Stimulated activated naive CD4-positive, alpha-beta T cell treated with Interleukin-2 at 50 U/mL for 16 hours (primary cell): ENCODE measurements at places on chromosomes 3 and 15.
A peak's percentile ranks its signal among the peaks of the same experiment; 100 is the strongest.

GRCh38 chr3:112437146-112438022 lies 61.9 kb downstream of the BTLA start:
- no peak for DNase-seq

GRCh38 chr15:64476550-64476949 lies 16.2 kb downstream of the ZNF609 start:
- DNase-seq = no peak

GRCh38 chr15:79475306-79475705 lies 43.2 kb downstream of the MINAR1 start:
- DNase-seq = no peak

DNA sequence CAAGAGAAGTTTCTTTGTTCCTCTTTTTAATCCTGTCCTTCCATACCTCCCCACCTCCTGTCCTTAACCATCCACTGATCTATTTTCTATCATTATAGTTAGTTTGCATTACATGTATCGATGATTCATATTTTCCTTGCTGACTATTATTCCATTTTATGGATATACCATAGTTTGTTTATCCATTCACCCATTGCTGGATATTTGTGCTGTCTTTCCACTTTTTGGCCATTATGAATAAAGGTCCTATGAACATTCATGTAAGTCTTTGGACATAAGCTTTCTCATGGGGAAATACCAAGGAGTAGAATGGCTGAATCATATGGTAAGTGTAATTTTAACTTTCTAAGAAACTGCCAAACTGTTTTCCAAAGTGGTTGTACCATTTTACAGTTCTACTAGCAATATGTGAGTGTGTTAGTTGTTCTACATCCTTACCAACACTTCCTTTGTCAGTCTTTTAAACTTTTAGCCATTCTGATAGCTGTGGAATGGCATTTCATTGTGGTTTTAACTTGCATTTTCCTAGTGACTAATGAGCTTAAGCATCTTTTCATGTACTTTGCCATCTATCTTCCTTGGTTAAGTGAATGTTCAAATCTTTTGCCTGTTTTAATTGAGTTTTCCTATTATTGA lies 11.7 kb downstream of the ATP6V1A start:
- DNase-seq = no peak

GRCh38 chr15:53586799-53587198 lies 172.7 kb downstream of the WDR72 start:
- DNase-seq = no peak

DNA sequence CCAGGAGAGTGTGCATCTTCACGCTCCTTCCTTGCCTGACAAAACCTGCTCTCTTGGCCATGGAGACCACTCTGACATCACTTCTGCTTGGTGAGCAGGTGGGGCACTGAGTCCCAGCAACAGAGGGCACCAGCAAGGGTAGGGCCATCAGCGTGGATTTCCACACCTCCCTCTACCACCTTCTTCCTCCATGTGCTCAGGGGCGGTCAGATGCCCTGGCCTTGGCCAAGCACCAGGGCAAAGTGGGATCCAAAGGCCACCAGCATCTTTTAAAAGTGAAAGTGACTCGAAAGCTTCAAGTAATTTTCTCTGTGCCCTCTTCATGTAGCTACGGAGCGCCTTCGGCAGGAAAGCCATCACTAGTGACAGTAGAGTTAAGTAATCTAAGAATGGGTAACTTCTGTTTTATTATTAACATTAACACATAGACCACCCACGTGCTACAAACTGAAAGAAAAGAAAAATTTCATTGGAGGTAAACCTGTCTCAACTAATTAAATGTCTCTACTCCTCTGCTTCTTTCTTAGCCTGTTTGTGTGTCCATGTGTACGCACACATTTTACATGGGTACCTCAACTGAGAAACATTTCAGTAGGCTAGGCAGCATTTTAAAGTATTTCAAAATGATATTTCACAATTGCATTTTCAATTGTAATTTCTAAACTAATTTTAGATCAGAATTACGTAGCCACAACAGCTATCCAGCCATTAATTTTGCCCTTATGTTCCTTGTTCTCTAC lies 57.9 kb downstream of the CHSY1 start:
- no peak for DNase-seq

DNA sequence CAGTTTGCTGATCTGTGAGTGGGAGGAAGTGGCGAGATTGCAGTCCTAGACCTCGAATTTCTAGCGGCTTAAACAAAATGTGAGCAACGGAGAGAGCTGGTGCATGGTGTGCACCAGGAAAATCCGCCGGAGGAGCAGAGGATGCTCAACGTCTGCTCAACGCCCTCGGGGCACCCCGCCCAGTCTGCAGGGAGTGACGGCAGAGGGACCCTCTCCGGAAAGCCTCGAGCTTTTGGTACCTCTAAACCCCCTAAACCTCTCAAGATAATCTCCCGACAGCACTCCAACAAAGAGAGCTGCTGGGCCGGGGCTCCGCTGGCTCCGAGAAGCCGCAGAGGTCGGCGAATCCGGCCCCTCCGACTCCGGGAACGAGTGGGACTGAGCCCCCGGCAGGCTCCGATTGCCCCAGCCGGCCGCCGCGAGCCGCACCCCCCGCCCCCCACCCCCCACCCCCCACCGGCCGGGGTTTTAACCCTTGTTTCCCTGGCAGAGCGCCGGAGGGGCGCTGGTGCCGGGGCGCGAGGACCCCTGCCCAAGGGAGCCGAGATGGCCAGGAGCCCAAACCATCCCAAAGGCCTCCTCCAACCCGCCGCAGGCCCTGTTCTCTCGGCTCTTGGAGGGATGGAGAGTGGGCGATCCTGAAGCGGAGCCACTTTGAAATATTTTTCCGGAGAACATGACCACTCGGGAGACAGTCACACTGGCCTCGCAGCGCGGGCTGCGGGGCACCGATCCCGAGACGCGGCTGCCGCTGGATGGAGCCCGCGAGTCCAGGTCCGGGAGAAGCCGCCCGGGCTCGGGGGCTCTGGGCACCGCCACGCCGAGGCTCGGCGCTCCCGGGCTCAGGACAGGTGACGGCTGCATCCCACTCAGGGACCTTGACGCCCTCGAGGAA lies 1.5 kb downstream of the MEGF11 start:
- peak; percentile 27 for DNase-seq

GRCh38 chr15:50773389-50773788 lies 7.9 kb upstream of the SPPL2A start:
- DNase-seq = no peak

DNA sequence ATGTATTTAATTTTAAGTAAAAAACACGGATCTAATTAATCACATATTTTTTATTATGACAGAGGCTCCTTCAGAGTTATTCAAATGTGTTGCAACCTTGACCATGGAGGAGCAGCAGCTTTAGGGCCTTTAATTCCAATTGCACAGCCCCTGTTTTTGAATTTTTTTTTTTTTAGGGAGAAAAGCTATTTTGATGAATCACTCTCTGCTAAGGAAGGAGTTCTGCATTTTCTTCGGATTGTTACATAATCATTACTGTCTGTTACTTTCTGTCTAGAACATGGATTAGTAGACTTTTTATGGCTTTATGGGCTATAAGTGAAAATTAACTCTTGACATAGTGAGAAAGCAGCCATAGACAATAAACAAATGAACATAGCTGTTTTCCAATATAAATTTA lies 90.8 kb downstream of the MCTP2 start:
- DNase-seq = no peak
